ENCODE measurements at places on chromosomes 4 and X.

DNA sequence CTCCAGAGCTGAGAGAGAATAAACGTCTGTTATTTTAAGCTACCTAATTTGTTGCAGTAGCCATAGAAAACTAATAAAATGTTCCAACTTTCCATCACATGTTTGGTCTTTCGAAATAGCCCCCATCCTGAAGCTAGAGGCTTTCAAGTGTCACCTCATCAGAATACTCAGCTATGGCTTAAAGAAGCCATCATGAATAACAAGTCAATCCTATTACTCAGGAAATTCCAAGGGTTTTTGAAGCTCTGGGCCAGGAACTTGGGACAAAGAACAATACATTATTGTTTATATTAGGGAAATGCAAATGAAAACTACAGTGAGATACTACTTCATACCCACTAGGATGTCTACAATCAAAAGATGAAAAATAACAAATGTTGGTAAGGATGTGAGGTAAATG, 42.2 kb downstream of the TBCK start:
- no peak for DNase-seq

- DNase-seq, result no peak
These were observed 52.4 kb downstream of the PHOX2B start for GRCh38 chr4:41696131-41696530.

DNA sequence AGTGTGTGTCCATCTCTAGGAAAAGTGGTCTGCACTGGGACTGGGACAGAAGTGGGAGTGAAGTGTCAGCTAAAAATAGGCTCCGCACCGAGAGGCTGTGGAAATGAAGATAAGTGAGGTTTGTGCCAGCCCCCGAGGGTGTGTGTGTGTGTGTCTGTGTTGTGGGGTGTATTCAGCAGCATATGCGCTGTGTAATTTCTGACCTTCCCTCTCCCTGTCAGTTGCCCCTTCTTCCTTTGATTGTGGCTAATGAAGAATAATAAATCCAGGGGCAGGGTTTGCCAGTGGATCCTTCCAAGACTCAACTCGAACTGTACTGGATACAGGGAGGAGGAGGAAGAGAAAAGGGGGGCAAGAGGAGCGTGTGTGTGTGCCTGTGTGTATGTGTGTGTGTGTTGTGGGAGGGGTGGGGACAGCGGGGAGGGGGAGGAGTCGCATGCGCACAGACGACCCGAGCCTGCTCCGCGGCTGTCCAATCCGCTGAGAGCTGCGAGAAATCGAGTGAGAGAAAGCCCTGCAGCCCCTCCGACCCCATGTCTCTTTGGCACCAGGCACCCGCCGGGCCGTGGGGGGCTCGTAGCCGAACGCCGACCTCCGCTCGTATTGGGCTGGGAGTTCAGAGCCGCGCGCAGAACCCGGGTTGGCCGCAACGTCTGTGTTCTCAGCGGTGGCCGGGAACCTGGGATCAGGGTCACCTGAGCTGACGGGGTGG, 916 bp upstream of the POU4F2 start:
- no peak for DNase-seq

DNA sequence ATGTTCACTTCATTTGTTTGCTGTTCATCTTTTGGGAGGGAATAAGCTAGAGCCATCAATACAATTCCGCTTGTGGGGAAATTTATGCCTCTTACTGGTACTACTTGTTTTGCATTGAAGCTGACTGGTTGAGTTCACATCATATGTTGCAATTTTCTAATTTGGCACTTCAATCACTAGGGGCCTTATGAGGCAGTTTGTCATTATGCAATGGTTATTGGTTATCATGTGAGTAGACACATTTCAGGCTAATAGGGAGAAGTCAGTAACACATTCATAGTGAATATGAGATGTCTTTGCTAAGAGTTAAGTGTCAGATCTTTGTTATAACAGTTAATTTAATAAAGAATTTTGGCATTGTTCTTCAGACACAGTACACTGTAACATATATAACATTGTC, 5.0 kb downstream of the RPL36A start:
- DNase-seq, result no peak

DNA sequence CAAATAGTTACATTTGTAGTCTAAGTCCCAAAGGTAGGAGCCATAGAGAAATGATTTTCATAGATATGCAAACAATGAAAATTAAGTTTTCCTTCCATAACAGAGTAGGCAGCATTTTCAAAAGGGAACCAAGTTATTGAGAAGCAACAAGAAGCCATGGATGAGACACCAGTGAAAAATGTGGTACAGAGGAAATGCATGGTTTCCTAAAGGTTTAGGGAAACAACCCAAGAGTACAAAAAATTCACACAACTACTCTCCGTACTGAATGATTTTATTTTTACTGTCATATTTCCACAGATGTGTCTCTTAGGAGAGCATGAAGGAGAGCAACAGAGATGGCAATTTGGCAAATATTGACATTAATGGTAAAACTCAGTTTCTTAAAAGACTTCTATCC, 1408.9 kb upstream of the PCDH7 start:
- no peak for DNase-seq

DNA sequence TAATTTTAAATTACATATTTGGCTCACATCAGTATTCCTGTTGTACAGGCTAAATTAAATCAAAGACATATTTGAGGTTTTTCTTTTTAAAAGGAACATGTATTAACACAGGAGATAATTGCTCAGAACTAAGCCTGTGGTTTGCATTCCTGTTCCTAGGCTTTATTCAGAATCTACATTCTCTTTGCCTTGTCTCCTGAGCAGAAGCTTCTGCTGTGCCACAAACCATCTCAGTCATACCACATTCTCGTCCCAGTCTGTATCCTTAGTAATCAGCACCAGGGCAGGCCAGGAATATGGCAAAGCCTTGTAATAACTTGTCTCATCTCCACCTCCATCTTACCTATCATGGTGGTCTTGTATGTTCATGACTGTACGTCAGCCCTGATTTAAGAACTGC, 162.8 kb downstream of the ARHGAP24 start:
- DNase-seq, result no peak

DNA sequence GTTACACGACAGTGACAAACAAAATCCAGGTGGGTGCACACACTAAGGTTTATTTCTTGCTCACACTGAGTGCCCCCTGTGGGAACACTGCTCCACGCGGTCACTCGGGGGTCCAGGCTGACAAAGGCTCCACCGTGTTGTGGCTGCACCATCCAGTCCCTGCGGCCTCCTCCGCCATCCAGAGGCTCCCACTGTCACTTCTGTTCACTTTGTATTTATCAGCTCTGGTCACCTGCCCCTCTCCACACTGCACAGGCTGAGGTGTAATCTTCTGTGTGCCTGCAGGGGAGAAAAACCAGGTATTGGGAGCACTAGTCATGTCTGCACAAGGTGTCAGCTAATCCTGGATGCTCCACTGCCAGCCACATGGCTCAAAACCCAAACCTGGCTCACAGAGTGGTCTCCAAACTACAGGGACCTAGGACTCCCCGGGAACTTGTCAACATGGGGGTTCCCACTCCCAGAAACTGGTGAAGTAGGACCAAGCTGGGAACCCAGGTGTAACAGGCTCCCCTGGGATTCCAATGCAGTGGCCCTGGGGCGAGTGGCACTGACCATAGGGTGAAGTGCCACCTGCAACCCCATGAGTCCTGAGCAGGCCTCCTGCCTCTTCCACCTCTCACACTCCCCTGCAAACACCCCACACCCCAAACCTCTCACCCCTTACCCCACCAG, 25.5 kb downstream of the HMX1 start:
- no peak for DNase-seq

DNA sequence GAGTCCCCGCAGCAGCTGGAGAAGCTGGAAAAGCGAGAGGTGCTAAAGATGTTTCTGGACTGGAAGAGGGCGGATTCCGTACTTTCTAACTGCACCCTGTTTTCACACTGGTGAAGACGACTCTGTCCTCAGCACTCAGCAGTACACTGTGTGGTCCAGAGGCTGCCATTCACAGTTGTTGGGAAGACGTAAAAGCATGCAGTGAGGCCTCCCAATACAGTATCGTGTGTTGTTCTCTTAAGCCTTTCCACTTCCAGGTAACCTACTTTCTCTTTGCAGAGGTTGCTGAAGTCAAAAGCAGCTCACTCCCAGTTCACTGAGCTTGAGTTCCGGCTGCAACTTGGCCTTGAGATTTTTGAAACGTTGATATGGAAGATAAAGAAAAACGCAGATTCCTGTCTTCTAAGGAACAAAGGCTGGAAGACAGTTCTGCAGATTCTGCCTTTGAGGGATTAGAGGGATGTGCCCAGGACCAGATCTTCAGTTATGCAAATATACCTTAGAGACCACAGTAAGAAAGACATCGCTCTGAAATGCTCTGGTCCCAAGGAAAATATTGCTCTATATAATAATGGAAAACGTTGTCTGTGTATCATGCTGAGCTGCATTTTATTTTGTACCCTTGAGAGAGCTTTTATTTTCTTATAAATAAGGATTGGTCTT, 540.9 kb downstream of the TRIML1 start:
- no peak for DNase-seq

- DNase-seq, result no peak
These were observed 3.5 kb upstream of the STS start for GRCh38 chrX:7143941-7144525.

DNA sequence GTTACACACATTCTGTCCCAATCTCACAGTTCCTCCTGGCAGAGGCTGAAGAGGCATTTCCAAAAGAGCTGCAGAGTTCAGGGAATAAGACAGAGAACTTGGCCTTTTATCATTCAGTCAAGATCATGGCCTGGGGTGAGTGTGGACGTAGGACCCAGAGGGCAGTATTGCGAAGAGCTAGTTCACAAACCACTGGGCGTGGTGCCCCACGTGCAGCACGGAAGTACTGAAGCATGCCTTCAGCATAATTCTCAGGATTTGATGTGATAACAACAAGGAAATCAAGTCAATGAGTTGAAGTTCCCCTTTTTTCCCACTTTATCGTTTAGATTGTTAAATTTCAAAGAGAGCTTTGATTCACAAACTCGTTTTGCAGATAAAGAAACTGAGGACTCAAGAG, 117.7 kb downstream of the RELL1 start:
- DNase-seq, result no peak

GRCh38 chrX:116605576-116605975, 142.8 kb upstream of the CT83 start:
- DNase-seq, result no peak

- DNase-seq, result no peak
These were observed 44.8 kb upstream of the PTPN13 start for GRCh38 chr4:86549163-86549788.
